CD4-positive, alpha-beta T cell treated with Interleukin-6 at 100 ng/mL for 8 hours (primary cell): ENCODE measurements at places on chromosomes 5 and 9.

- DNase-seq: no peak
These were observed 36.5 kb upstream of the LRRC14B start for GRCh38 chr5:154826-155225.

DNA sequence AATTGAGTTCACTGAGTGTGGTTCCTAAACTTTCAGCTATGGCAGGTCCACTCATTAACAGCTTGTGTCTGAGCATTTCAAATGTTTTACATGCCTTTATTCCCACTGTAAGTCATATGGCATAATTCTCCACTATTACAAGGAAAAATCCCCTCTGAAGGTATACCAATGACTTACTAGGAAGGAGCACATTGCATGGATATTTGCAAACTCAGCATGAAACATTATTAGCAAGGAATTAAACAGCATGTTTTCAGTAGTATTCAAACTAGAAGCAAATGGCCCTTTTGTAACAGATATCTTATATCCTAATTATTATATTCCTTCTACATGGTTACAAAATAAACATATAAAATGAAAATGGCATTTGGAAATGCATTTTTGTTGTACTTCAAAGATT lies 566.4 kb upstream of the CCNG1 start:
- DNase-seq: no peak

DNA sequence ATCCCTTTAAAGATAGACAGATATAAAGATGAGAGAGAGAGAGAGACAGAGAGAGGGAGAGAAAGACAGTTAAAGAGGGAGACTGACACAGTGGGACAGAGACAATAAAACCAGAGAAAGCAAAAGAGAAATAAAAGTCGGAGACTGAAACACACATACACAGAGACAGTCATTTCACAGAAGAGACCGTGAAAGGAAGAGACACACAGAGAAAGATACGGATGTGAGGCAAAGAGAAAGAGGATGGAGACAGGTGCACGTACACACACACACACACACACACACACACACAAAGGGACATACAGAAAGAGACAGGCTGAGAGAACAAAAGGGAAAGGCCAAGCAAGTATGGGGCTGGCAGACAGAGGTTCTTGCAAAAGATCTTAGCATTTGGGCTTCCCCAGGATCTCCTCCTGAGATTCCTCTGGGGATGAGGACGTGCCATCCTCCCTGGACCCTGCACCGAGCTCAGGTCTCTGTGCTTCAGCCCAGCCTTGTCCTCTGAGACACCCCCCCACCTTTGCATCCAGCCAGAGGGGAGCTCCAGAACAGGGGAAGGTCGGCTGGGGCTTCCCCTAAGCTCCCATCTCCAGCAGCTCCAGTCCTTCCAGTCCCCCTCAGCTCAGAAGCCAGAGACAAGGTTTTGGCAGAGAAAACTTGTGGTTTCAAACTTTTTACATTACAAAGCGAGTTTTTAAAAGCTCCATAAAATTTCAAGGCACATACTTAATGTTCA lies 318.4 kb upstream of the PANK3 start:
- DNase-seq: no peak

GRCh38 chr5:147346006-147346561 lies 111.3 kb downstream of the STK32A start:
- DNase-seq: no peak

DNA sequence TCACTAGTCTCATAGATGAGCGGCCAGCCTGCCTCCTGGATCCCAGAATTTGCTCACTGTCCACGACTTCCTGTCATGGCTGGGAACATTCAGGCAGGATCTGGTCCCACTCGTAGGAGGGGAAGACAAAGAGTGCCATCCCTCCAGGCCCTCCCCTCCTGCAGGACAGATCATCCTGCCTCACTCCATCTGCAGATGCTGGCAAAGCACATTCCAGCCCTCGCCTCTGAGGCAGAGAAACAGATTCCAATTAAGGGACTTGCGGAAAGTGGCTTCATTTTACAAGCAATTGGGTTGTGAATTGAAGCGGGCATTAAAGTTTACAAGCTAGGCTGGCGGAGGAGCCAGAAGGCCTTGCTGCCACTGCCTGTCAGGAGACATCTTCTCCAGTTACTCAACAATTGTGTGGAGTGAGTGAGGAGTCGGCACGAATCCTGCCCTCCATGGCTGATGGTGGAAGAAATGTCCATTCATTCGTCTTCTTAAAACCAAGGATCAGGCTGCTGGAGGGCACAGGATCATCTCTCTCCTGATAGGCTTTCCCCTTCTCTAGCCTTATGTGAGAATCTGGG lies 41.8 kb upstream of the KCNMB1 start:
- DNase-seq: no peak

GRCh38 chr9:124105266-124105665 lies 93.7 kb downstream of the LHX2 start:
- DNase-seq: no peak

DNA sequence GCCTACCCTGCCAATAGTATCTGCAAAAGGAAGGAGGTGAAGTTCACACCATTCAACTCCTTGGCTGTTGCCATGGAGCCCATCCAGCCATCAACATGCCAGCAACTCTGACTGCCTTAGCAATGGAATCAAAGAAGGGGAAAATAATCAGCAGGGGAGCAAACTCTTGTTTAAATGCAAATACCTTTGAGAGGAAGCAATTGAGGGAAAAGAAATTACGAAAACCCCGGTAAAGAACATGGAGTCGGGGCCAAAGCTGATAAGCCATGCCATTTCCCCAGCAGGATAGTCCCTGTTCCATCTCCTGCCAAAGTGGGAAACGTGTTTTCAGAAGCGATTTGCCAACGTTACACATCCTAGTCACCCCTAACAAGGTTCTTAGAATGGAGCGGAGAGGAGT lies 69.0 kb downstream of the MFAP3 start:
- DNase-seq: no peak

DNA sequence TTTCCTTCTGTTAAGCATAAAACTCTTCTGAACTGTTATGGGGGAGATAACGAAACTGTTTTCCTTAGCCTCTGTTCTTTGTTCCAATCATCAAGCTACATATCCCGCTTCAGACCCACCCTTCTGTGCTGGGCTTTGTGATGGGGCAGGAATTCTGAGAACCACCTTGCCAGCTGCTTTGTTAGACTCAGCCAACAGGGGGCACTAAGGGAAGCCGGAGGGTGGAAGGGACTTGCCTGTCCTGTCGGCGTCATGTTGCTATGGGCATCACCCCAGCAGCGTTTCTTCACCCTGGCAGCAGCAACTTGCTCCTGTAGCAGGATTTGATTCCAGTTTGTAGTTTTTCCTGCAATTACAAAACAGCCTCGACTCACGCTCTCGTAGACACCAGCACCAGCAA lies 169.1 kb downstream of the CAAP1 start:
- DNase-seq: no peak

- DNase-seq: peak; percentile 68
These were observed 469 bp downstream of the AGTPBP1 start for GRCh38 chr9:85741095-85741874.

DNA sequence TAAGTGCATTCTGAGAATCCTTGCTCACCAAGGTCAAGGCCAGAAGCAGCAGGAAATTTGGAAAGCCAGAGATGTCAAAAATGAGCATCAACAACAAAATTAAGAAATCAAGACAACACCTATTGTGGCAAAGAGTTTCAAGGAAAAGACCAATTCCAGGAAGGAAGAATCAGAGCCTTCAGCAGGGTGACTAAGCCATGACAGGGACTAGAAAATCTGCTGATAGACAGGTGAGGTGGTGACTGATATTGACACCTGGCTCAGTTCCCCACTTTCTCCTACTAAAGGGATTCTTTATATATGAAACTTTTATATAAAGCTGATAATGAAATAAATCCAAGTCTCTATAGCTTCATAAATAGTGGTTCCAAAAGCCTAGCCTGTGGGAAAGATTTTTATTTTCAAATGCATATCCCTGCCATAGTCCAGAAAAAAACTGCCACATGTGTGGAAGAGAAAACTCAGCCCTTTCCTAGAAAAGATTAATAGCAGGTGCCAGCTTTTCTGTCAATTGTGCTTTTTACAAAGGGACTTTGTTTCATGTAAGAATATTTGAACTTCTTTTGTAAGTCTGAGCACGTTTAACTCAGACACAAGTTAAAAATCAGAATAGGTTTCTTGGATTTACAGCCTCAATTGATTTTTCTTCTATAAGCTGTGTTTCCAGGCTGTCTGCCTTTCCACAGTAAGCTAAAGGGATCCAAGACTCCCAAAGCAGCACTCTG lies 81.1 kb upstream of the GRAMD2B start:
- DNase-seq: no peak

- DNase-seq: no peak
These were observed 455 bp upstream of the FER start for GRCh38 chr5:108747111-108747773.

- DNase-seq: no peak
These were observed 628 bp downstream of the SYNPO start for GRCh38 chr5:150641006-150641570.

DNA sequence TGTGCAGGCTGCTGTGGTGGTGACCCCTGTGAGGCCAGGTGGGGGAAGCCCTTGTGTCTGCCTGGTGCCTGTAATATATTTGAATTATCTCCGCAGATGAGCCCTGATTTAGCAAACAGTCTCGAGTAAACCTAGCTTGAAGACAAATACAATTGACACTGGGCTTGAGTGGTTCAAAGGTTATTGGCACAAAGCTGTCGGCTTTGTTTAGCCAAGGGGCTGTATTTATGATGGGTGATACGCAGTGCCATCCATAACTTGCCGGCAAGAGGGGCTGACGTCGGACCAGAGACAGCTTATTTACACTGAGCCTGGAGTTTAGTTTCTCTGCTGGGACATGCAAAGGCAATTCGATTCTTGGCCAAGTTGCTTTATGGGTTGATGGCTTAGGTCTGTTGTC lies 20.0 kb upstream of the PITX1 start:
- no peak for DNase-seq

DNA sequence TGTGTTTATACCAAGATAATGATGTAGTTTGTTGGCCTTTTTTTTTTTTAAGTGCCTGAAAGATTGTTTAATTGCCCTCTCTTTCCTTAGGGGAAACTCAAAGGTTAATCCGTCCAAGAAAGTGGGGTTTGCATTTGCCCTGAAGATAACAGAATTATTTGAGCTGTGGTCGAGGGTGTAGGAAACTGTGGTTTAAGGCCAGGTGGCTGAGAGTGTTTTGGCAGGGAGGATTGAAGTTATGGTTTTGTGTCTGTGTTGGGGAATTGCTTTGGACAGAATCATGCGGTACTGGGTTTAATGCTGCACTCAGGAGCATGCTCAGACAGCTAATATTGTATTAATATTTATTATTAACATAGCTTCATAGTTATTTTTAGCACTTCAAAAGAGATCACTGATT lies 509.8 kb downstream of the EBF1 start:
- DNase-seq: no peak

DNA sequence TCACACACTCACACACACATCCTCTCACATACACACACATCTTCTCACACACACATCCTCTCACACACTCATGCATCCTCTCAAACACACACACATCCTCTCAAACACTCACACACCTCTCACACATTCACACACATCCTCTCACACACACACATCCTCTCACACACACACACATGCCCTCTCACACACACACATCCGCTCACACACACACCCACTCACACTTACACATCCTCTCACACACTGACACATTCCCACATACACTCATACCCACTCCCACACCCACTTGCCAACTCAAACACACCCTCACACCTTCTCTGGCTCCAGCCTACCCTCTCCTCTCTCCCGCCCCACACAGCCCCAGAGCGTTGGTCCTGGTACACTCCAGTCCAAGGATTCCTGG lies 127.9 kb upstream of the SLC30A5 start:
- no peak for DNase-seq

DNA sequence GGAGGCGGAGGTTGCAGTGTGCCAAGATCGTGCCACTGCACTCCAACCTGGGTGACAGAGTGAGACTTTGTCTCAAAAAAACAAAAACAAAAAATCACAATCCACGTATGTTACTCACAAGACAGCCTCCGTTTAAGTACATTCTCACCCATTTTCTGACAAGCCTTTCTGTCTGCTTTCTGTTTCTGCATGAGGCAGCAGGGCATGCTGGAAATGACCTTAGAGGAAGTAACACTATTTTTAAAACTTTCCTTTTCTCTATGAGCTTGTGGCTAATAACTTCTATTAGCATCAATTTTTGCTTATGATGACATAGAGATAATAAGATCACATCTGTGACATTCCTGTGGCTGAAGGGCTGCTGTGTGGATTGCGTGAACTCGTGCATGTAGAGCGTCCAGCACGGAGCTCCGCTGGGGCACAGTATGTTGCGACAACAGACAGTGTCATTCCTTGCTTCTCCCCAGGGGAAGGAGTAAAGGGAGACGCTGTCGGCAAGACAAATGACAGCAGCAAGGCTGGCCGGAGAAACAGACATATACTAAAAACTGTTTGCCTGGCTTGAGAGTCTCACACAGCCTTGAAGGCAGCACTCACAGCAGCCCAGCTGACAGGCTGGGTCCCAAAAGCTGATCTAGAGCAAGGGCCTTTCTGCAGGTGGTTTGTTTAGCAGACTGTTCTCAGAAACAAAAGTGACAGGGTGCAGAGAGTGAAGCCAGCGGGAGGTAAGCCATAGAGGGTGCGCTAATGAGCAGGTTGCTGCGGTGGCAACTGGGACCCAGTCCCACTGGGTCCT lies 1.6 kb downstream of the BTNL3 start:
- DNase-seq: no peak

DNA sequence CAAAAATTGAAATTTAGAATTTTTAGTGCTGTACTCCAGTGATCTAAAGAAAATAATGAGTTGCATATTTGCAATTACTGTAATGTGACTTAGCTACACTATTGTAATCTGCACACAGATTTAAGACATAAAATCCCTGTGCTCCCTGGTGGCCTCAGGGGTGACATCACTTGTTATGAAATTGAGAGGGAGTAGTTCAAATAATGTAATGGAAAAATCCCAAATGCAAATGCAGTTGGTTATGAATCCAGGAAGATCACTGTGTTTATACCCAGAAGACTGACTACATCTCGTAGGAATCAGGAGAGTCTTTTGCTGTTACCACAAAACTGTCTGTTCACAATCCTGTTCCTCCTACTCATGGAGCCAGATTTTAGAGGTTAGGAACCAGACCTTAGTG lies 178.7 kb upstream of the FBXL17 start:
- no peak for DNase-seq
